ENCODE measurements at places on chromosomes 4 and X.

DNA sequence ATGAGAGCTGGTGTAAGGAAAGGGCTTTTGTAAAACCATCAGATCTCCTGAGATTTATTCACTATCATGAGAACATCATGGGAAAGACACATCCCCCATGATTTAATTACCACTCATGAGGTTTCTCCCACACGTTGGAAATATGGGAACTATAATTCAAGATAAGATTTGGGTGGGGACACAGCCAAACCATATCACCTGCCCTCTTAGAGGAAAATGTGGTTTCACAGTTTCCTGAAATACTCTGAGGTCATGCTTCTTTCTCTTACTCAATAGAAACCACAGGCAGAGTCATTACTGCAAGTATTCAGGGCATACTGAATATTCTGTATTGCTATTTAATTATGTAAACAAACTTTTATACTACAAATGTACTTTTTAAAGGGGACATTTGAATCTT is 1453.3 kb downstream of the PCDH18 start:
- no peak for DNase-seq

GRCh38 chr4:113524096-113524495 is 237.4 kb downstream of the CAMK2D start:
- DNase-seq, result no peak

- DNase-seq, result no peak
Measured at GRCh38 chr4:87872028-87872427, 39.3 kb downstream of the MEPE start.

- DNase-seq, result no peak
Measured at GRCh38 chr4:151331276-151332042, 6.1 kb upstream of the SH3D19 start.

DNA sequence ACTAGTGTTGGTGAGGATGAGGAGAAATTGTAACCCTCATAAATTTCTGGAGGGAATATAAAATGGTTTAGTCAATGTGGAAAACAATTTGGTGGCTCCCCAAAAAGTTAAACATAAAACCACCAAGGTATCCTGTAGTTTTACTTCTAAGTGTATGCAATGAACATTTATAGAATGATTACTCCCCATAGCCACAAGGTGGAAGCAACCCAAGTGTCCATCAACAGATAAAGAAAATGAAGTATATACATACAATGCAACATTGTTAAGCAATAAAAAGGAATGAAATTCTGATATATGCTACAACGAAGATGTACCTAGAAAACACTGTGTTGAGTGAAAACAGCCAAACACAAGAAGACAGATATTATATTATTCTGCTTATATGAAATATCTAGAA is 569.1 kb upstream of the GRID2 start:
- DNase-seq, result no peak

GRCh38 chr4:101102114-101102742 is 245.1 kb downstream of the PPP3CA start:
- DNase-seq, result no peak

- no peak for DNase-seq
Measured at GRCh38 chr4:85448906-85449890, 25.8 kb upstream of the ARHGAP24 start.

DNA sequence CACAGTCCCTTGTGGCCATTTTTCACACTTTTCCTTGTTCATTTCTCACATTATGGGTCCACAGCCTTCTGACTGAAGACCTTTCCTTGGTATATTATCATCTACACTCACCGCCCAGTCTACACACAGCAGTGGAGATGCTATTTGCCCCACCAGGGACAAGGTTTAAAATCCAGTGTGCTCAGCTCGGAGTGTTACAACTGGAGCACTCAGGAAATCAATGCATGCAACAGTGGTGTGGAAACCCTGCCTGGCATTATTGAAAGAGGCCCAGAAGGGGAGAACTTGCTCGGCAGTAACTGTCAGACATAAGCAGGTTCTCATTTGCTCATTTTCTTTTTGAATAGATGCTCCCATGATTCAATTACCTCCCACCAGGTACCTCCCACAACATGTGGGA is 340.9 kb downstream of the DHRSX start:
- no peak for DNase-seq

- DNase-seq, result no peak
Measured at GRCh38 chr4:87840149-87840548, 7.4 kb downstream of the MEPE start.

All from omental fat pad (tissue), 4 donors.